IPS DF 19.7 (cell line): ENCODE measurements at places on chromosomes 12 and 14.

DNA sequence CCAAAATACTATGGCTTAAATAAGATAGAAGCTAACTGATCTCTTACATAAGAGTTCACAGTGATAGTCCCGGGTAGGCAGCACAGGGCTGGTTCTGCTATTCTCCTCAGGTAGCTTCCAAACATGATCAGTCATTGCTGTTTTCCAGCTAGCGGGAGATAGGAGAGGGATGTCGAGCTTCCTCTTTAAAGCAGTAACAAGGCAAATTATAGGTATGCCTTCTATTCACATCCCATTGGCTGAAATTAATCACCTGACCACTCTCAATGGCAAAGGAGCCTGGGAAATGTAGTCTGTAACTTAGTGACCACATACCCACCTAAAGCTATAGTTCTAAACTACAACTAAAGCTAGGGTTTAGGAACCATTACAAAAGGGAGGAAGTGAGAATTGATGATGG, 34.5 kb upstream of the VRK1 start:
- peak; percentile 76 for DNase-seq

DNA sequence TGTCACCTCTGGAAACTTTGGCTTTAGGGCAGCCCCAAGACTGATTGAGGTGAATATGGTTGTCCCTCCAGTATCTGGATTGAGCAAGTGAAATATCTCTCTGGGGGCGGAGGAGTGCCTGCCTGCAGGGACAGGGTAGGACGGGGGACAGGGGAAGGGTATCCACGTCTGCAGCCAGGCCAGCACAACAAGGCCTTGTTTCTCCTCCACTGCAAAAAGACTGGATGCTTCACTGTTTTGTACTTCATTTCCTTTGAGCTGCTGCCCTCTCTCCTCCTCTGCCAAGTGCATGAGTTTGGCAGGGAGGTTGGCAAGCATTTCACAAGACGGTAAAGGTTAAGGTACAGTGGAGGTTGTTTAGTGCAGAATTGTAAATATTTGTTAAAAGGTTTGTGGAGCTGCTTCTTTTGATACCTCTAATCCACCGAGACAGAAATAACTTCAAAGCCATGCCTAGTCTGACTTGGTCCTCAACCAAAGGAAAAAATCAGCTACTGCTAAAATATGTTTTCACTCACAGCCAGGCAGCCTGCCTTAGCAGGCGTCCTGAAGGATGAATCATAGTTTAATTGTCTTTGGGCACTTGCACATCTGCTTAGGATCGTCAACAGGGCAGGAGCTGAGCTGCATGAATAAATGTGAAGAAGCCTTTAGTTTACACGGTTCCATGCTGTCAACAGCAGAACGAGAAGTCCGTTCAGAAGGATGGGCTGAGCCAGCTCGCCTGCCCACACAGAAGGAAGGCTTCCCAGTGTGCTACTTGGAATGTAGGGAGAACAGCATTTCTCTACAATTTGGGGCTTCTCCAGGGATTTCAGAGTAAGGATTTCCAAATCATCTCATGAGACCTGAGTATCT, 269.7 kb downstream of the TTC6 start:
- no peak for DNase-seq

DNA sequence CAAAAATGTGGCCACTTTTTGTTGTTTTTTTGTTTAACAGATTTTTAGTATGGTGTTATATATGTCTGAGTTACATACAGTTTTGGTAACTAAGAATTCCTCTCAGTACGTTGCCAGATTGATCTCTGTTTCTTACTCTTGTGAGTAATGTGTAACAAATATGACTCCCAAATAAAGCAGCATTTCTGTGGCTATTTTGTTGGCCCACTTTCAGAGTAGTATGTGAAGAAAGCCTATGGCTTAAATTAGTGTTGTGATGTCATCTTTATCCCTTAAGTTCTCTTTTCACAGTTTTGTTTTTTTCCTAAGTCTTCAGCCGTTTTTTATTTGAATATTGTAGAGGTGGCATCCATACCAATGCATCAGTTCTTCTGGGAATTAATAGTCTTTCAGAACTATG, 10.7 kb downstream of the PCNX4 start:
- no peak for DNase-seq

DNA sequence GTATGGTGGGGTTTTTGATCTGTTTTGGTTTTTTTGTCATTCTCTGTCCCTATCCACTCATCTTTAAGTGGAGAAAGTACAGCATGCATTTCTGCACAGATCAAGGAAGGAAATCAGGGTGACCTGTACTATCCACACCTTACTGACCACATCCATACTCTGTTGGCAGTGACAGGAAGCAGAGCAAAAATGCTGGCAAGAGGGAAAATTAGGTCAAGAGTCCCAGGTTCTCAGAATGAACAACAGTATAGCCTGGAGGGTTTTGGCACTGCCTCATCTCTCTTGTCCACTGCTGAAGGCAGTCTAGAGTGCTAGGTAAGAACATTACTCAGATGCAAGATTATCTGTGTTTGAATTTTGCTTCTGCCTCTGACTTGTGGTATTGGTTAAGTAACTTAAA, 70.7 kb downstream of the TAOK3 start:
- DNase-seq: no peak

DNA sequence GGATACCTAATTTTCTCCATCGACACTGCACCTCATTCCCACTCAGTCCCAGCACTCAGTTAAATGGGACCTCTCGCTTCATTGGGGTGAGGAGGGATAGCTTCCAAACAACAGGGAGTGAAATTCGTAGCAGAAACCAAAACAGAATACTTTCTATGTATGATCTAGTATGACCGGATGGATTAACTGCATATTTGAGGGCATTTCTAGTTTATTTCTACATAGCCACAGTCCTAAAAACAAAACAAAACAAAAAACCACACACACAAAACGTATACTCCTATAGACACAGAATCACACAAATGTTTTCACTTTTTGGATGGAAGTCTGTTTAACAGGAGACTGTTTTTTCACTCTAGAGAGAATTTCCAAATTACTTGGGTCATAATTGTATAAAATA, 307.5 kb upstream of the FKBP4 start:
- no peak for DNase-seq

- DNase-seq: no peak
These were observed 82.5 kb upstream of the KICS2 start for GRCh38 chr12:64304571-64304970.

GRCh38 chr12:2360630-2361170, 307.9 kb downstream of the CACNA1C start:
- no peak for DNase-seq

- DNase-seq: no peak
These were observed 4.4 kb downstream of the KRT86 start for GRCh38 chr12:52278575-52279421.
